Motor neuron (in vitro differentiated cells): ENCODE measurements at places on chromosomes 5 and 9. TPM values are rescaled to one million over a fixed set of nuclear protein-coding genes. Genes with fewer than 3 reads are reported as not detected.
A peak's percentile ranks its signal among the peaks of the same experiment; 100 is the strongest.

- ATAC-seq: no peak
These were observed 33.0 kb upstream of the LCP2 start for GRCh38 chr5:170330568-170331054.

Gene IFNE
- not detected in 2 replicates for total RNA-seq

GRCh38 chr9:75962013-75962661 lies 71.7 kb downstream of the PCSK5 start:
- ATAC-seq: no peak

GRCh38 chr5:10306114-10306513 lies 1.6 kb downstream of the CMBL start:
- no peak for ATAC-seq

- ATAC-seq: peak; percentile 97
These were observed 597.8 kb upstream of the CLINT1 start for GRCh38 chr5:158456756-158457155.

DNA sequence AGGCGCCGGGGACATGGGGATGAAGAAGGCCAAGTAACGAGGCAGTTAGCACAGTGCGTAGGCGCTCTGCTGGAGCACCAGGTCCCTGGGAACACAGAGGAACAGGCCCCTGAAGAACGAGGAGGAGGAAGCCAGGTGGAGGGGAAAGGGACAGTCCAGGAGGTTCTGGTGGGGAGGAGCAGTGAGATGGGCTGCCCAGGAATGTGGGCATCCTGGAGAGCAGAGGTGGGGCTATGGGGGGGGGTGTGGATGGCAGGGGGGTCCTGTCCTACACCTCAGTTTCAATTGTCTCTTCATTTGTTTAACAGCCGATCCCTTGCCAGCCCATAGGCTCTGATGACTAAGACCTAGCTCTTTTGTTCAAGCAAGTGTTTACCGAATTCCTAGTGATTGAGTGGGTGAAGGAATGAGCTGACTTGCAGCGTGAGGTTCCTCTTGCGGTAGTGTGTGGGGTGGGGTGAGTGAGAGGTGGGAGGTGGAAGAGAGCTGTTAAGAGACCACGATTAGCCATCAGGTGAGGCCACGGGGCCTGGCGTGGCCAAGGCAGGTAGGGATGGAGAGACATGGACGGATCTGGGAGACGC lies 8.4 kb upstream of the PHYHD1 start:
- no peak for ATAC-seq

DNA sequence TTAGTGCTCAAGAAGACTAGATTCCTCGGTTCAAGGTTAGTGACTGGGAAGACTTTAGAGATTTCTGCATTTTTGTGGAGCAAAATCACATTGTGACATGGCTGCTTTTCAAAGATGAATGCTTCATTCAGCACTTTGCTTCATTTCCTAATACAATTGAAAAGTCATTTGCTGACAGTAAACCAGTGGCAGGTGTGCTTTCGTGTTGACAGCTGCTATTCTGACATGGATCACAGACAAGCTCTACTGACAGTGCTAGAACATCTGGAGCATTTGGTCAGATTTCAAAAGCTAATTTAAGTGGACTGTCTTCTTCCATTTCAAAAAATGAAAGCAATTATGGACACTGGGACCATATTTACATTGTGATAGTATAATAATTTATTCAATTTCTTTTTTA lies 1060.1 kb downstream of the PTPRD start:
- no peak for ATAC-seq

- peak; percentile 22 for ATAC-seq
These were observed 636.2 kb upstream of the ST8SIA4 start for GRCh38 chr5:101539315-101539714.

Gene OR1Q1
- not detected in 2 replicates for total RNA-seq

DNA sequence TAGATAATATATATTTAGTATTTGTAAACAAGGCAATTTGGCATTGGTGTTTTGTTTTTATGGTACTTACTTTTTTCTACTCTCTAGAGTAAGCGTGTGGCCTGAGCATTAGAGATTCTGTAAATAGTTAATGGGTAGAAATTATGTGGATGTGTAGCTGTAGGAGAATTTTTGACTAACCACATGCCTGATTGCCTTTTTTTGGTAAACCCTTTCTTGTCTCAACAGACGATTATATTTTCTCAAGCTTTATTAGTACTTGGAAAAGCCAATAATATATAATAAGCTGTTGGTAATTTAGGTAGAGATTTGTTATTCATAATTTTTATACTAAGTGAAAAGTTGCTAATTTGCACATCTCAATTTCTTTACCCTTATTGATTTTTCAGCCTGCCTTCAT lies 76.8 kb downstream of the FCHO2 start:
- ATAC-seq: no peak
